ENCODE measurements at places on chromosomes 3 and 15.

DNA sequence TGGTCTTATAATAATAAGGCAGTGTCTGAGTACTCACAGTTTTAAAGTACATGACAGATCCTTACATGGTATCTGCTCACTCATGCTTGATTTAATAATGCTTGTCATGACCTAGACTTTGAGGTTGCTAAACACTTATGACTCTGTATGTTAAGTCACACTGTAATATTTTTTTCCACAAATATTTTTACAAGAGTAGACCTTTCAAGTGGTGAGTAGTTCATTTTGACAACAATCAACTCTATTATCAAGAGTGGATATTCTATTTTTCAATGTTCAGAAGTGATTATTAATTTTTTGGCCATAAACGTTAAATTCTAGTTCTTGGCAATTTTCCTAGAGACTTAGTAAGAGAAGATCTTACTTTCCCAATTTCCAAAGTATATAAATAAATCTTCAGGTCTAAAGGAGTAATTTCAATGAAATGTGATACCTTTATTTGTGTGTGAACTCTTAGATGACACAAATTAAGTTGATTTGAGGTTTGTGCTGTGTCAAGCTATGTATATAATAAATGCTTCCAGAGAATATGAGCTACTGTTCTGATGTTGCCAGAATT, 104.5 kb downstream of the NLGN1 start:
- DNase-seq, result no peak

DNA sequence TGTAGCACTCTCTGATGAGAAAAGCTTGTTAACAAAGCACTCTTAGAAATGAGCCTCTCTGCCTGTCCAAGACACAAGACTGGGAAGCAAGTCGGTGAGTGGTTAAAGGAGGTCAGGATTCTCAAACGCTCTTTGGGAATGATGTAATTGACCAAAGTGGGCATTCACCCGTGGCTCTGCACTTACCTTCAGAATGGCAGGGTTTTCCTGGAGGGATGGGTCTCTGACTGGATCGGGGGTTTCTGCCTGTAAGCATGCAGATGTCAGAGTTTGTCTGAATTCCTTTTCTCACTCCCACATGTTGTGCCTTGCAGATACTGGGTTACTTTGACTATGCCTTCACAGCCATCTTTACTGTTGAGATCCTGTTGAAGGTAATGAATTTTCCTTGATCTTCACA, 106.3 kb downstream of the CHDH start:
- no peak for DNase-seq

GRCh38 chr3:172844428-172844827, 93.9 kb downstream of the ECT2 start:
- DNase-seq, result no peak

DNA sequence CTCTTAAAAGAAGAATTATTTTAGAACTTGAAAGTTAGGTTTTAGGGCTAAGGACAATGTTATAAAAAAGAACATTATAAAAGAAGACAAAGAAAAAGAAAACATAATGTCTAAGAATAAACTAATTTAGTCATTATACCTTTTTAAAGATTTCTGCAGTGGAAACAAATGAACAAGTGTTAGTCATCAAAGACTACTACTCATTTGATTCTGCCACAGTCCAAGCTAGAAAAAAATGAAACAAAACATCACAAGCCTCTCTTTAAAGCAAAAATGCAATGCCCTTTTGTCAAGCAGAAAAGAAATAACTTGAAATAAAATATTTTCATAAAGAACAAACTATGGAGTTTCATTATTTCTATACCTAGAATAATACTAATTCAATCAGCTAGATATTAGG, 102.0 kb downstream of the TBC1D5 start:
- no peak for DNase-seq

DNA sequence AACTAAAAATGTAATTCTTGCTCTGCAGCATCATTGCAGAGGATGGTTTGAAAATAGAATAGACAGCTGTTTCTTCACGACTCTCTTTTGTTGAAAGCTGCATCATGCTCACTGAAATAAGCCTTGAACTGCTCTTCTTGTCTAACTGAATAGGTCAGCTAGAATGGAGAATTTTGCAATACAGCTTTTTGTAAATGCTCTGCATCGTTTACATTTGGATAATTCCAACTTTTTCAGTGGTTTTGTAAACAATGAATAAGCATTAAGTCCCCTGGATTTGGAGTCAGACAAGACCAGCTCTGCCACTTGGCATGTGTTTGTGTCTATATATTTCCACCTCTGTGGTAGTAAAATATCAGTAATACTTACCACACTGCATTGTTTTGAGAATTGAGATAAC, 95.2 kb downstream of the PLSCR2 start:
- DNase-seq, result no peak

- DNase-seq, result no peak
Measured at GRCh38 chr3:96966181-96966929, 152.0 kb downstream of the EPHA6 start.

GRCh38 chr3:31370380-31370666, 162.4 kb upstream of the STT3B start:
- no peak for DNase-seq

DNA sequence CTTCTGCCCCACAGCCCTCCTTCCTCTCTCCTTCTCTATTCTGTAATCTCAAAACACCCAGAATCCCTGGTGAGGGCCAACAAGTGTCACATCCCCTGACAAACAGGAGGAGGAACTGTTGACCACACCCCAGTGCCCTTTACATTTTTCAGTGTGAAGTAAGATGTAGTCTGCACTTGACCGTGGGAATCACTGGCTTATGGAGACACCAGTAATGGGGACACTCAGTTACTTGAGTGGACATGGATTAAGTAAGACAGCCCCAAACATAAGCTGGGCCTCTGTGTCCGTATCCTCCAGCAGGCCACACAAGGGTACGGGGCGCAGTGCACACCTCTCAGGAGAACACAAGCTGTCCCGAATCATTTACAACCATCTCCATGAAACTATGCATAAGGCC, 28.4 kb upstream of the LIMD1 start:
- DNase-seq, result no peak

DNA sequence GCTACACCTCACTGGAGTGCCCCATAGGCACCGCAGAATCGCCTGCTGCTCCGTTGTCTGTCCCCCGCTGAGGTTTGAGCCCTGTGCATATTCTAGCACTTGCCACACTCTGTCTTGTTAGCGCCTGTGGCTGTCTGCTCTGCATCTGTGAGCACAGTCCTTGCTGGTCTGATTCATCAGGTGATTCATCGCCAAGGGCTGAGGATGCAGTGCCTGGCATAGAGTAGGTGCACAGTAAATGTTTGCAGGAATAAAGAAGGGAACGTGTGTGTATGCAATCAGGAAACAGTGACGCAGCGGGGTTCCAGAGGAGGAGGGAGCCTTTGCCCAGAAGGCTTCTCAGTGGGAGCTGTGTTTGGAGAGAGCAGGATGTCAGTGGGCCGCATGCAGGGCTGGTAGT, 124.0 kb upstream of the PLXNA1 start:
- no peak for DNase-seq

- DNase-seq, result no peak
Measured at GRCh38 chr3:30988769-30989168, 94.3 kb upstream of the GADL1 start.

- peak; percentile 47 for DNase-seq
Measured at GRCh38 chr3:31533169-31534064, 692 bp downstream of the STT3B start.

DNA sequence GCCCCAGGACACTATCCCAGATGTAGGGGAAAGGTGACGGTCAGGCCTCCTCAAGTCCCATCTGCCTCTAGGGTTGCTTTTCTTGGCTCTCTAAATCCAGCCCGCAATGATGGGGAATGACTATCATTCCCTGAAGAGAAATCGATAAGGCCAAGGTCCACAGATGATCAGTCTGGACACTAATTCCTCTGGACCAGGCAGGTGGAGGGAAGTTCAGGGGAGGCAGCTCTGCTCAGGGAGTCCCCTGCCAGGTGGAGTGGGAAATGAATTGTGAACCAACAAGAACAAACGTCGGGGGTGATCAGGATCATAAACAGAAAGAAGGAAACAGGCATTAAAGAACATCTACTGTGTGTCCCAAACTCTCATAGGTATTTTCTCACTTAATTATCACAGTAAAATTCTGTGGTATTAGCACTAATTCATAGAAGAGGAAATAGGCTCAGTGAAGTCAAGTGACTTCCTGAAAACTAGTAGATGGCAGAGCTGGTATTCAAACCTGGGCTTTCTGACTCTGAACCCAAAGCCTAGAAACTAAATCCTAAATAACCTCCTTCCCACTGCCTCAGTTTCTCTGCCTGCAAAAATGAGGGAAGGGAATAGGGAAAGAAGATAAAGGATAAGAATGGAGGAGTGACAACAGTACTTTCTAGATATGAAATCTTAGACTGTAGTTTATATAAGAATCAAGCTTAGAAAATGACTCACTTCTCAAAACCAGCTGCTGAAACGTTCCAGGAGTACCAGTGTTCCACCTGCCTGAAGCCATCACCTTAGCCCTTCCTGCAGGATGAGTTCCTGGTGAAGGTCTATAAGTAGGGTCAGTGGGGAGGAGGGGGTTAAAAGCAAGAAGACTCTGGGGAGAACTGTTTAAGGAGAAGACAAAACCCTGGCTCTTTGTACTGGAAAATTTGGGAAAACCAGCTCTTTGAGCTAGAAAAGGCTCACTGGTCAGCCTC, 7.5 kb downstream of the BMF start:
- no peak for DNase-seq

GRCh38 chr3:178297199-178297598, 239.0 kb upstream of the KCNMB2 start:
- DNase-seq, result no peak

- no peak for DNase-seq
Measured at GRCh38 chr3:114147251-114147650, 31.6 kb downstream of the DRD3 start.

- DNase-seq, result no peak
Measured at GRCh38 chr3:42214565-42215283, 51.3 kb downstream of the CCK start.

DNA sequence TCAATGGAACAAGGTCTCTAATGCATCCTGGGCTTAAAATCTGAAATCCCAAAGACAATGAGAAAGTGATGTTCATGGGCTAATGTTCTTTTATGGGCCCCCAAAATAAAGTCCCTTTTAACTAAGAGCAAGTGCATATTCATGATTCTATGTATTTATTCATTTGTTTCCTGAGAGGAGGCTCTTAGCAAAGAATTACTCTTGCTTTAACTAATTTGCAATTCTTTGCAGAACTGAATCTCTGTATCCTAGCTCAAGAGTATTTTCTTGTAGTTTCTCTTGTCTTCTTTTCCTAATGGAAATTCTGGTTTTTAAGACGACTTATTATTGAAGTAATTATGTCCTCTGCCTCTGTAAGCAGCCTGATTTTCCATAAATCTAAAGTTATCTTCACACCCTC, 202.2 kb upstream of the TP63 start:
- no peak for DNase-seq

DNA sequence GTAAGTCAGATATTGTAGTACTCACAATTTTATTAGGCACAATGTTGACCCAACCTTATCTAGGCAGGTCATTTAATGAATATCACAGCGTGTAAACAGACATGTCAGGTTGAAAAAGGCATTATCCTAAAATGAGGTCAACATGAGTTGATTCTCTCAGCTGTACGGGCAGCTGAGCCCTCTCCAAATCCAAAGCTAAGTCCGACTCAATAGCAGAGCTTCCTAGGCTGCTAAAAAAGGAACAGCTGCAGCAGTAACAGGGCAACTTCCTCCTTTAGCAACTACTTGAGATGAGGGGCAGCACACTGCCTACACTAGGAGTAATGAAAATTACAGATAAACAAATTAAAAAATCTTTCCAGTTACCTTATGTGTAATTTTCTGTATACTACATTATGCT, 189.2 kb downstream of the CADM2 start:
- DNase-seq, result no peak

DNA sequence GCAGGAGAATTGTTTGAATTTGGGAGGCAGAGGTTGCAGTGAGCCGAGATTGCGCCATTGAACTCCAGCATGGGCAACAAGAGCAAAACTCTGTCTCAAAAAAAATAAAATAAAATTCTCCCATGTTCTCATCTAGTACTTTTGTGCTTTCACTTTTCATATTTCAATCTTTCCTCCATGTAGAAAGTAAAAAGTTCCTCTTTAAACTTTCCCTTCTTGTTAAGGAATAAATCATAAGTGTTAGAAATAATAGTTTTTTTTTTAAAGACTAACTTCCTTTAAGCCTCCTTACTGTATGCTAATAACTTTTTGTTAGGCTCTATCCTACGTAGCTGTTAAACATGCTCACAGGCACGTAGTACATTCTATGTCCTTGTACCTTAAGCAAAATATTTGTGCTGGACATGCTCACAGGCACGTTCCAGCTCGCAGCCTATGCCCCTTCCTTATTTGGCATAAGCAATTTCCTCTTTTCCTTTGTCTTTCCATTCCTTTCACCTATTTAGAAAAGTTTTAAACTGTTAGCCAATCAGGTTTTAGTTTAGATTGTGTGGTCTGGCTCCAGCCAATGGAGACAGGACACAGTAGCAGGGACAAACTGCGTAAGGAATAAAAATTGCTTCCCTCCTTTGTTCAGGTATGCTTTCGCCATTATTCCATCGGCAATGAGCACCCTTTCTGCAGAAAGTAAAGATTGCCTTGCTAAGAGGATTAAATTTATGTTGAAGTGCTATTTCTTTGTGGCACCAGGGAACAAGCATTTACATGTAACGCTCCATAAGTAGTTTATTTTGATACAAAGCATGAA, 38.9 kb upstream of the PIK3CB start:
- DNase-seq, result no peak

DNA sequence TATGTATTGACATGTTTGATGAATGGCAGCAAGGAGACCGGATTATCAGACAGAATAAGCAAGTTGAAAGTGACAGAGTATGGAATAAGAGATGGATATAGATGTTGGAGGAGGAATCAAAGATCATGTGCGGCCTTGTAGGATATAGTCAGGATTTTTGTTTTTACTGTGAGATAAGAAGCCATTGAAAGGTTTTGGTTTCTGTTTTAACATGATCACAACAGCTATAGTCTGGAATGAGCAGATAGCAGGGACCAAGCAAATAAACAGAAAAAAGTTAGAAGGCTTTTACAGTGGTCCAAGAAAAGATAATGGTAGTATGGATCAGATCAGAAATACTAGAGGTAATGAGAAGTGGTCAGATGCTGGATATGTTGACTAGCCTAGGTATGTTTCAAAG, 52.6 kb downstream of the SLC12A6 start:
- DNase-seq, result no peak

- no peak for DNase-seq
Measured at GRCh38 chr3:167453815-167454214, 20.0 kb downstream of the SERPINI2 start.

DNA sequence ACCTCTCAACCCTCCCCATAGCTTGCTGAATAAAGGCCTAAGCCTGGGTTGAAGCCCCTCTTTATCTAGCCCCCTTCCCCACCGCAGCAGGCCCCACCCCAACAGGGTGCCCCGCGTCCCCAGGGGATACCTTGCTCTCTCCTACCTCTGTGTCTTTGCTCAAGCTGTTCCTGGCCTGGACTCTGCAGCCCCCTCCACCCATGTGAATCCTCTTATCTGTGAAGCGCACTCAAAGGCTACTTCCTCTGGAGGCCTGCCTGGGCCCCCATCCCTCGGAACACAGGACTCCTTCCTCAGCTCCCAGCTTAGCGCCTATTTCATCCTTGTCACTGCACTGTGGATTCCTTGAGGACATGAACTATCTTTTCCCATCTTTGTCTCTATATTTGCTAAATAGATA, 61.4 kb upstream of the HERC1 start:
- no peak for DNase-seq

- no peak for DNase-seq
Measured at GRCh38 chr3:195107593-195107992, 163.4 kb downstream of the XXYLT1 start.

All from stimulated activated CD8-positive, alpha-beta memory T cell treated with anti-CD3 and anti-CD28 coated beads, Interleukin-2, amount 100 ng/mL, for 48 hours (primary cell).